Hippocampal formation (tissue), 2 donors: ENCODE measurements at places on chromosomes 2 and 18.
A peak's percentile ranks its signal among the peaks of the same experiment; 100 is the strongest.

GRCh38 chr2:69780921-69781320, 39.0 kb downstream of the ANXA4 start:
- no peak for DNase-seq

GRCh38 chr2:233668605-233669260, 3.0 kb upstream of the UGT1A9 start:
- DNase-seq = no peak

DNA sequence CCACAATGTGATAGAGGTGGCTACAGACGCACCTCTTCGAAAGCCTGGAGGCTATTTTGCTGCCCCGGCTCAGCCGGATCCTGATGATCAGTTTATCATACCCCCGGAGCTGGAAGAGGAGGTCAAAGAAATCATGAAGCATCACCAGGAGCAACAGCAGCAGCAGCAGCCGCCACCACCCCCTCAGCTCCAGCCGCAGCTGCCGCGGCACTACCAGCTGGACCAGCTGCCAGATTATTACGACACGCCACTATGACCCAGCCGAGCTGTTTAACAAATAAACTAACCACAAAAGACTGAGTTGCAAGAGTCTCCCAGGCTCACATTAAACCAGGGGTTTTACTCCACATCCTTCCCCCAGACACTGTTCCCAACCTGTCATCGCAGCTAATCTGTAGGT, 263.8 kb downstream of the PHLPP1 start:
- peak; percentile 77 for DNase-seq

GRCh38 chr18:25373432-25374179, 21.6 kb upstream of the ZNF521 start:
- no peak for DNase-seq

- DNase-seq = peak; percentile 97
These were observed 29.5 kb downstream of the RASGRP3 start for GRCh38 chr2:33505966-33506365.

DNA sequence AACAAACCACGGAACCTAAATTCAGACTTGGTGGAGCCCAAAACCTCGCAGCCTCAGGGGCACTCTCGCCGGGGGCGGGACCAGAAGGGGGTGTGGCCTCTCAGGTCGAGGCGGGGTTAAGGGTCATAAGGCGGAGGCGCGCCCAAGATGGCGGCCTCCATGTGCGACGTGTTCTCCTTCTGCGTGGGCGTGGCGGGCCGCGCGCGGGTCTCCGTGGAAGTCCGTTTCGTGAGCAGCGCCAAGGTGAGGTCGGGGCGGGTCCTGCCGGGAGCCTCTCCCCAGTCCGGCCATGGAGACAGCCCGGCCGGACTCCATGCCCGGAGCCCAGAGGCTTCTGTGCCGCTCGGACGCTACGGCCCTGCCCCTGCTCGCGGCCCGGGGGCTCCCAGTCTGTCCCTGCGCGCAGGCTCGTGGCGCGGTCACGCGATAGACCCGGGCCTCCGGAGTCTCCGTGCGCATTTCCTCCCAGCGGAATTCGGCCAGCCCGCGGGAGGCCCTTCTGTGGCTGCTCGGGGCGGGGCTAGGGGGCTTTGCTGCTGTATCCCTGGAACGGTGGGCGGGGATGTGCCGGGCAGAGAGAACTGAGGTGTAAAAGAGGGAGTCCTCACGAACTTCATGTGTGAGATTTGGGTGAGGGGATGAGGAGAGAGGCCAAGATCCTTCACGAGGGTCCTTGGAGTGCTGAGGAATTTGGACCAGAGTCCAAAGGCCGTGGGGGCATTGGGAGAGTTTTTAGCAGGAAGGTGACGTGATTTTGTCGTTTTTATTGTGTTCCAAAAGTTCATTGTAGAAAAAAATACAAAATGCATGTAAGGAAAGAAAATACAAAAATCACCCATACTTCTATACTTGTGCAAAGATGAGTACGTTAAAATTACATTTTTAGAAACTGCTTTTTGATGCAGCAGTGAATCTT, at the start of gene SMYD5:
Gene SMYD5, plus strand, starts transcription at position 126 of the 916 bp plus-strand sequence. Its CDS starts 22 bp downstream, at position 148.
- DNase-seq = peak; percentile 66

DNA sequence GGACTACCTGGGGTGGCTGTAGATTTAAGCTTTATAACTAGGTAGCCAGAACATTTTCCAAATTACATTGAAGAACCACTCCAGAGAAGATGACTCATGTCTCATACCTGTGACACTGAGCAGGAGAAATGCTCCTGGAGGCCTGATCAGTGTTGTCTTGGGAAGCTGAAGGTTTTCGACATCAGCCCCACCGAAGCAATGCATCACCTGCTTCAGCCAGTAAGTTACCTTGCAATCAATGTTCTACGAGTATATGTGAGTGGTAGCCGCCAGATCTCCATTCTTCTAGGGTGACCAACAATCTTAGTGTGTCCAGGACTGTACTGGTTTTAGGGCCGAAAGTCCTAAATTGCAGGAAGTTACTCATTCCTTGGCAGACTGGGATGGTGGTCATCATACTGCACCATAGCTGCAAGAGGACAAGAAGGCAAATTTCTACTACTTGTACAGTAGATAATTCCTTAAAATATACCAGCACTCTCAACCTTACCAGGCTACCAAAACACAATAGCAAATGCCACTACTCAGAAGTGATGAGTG, 109.3 kb upstream of the LINC00305 start:
- DNase-seq = no peak

GRCh38 chr2:179511105-179511789, 246.6 kb upstream of the SESTD1 start:
- DNase-seq = no peak

DNA sequence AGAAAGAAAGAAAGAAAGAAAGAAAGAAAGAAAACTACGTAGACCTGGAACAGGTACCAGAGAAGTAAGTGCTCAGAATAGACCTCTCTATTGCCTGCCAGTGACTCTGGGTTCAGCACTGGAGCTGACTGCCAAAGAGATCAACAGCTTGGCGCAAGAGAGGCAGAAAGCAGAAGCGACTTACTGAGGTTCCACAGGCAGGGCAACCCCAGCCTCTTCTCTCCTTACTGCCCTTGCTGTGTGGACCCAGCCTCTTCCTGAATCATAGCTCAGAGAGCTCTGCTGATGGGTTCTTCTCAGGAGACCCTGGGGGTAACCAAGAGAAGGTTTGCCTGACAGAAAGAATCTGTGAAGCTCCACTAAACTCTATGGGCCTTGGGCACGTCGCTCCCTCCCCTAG, 7.1 kb downstream of the CAPN13 start:
- no peak for DNase-seq

DNA sequence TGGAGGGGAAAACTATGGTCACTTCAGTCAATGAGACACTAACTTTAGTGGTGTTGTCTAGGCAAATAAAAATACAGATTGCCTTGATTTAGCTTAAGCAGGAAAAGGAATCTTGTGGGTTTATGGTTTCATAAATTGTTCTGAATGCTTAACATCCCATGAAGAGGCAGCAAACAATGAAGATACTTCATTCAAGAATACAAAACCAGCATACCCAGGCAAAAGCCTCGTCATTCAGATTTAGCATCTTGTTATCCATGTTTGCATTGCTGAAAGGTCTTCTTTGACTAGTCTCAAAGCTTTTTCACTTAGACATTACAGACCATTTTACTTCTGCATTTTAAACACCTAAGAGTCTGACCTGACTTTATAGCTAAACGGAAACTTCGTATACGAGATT, 272.7 kb upstream of the FSHR start:
- DNase-seq = no peak

GRCh38 chr18:11747731-11748130, 58.7 kb downstream of the GNAL start:
- DNase-seq = no peak

DNA sequence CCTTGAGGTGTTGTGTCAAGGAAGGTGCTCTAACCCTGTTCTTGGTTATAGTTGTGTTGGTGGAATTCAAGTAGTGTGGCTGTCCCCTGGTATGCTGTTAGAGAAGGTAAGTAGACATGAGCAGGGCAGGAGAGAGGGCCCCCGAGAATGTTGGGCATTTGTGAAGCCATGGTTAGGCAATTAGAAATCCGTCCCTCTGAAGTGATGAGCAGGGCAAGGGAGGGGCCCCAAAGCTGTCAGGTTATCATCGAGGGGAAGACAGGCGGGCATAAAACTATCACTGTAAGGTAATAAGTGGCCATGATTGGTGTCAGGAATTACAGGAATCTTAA, 5.2 kb downstream of the XRCC5 start:
- no peak for DNase-seq

- no peak for DNase-seq
These were observed 650.1 kb downstream of the SLC4A3 start for GRCh38 chr2:220277445-220277975.

- no peak for DNase-seq
These were observed 18.7 kb downstream of the ORC2 start for GRCh38 chr2:200944467-200945394.

- DNase-seq = no peak
These were observed 204.8 kb downstream of the HDAC4 start for GRCh38 chr2:239195992-239196391.

DNA sequence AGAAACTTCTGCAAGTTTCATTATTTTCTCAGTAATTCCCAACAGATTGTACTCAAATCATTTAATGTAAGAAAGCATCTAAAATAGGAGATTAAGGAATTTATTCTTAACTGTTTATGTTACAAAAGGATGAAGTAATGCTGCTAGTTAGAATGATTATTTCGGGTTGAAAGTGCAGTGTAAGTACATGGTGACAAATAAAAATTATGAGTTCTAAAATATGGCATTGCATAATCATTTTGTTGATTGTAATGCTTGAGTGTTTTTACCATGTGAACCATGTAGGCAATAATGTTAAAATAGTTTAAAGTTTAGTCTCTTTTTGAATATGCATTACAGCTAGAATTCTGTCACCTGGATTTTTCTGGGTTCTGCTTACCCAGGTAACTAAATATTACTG, 149.0 kb upstream of the SP5 start:
- no peak for DNase-seq

GRCh38 chr2:42464631-42465030, 29.2 kb downstream of the KCNG3 start:
- no peak for DNase-seq

- DNase-seq = no peak
These were observed 109.9 kb upstream of the CD302 start for GRCh38 chr2:159907909-159908308.

DNA sequence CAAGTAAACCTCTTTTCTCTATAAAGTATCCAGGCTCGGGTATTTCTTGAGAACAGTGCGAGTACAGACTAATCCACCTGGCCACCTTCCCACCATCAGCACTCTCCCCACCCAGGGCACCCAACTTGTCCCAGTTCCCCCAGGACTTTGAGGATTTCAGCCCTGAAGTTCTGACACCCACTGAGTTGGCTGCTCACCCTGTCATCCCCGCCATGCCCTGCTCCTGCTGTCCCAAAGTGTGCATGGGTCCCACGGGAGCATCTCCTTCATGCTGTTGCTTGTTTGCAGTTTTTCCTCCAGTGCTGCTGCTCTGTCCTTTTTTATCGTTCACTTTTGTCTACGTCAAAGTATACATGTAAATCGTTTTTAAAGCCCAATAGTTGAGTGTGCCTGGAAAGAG, 273.9 kb downstream of the PHLPP1 start:
- DNase-seq = no peak

GRCh38 chr2:28621172-28622100, 125.6 kb downstream of the PLB1 start:
- no peak for DNase-seq

DNA sequence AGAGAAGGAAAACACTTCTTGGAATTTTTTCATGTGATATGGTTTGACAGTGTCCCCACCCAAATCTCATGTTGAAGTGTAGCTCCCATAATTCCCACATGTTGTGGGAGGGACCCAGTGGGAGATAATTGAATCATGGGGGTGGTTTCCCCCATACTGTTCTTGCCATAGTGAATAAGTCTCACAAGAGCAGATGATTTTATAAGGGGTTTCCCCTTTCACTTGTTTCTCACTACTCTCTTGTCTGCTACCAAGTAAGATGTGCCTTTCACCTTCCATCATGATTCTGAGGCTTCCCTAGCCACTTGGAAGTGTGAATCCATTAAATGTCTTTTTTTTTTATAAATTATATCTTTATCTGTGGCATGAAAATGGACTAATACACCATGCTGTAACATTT, 250.7 kb downstream of the LPIN1 start:
- DNase-seq = no peak
